Chondrocyte (in vitro differentiated cells): ENCODE measurements at places on chromosomes 5 and 9. TPM values are rescaled to one million over a fixed set of nuclear protein-coding genes. Genes with fewer than 3 reads are reported as not detected.

Gene IL7R
- 0.36 to 0.56 TPM (median 0.50 TPM) in 3 replicates for total RNA-seq

DNA sequence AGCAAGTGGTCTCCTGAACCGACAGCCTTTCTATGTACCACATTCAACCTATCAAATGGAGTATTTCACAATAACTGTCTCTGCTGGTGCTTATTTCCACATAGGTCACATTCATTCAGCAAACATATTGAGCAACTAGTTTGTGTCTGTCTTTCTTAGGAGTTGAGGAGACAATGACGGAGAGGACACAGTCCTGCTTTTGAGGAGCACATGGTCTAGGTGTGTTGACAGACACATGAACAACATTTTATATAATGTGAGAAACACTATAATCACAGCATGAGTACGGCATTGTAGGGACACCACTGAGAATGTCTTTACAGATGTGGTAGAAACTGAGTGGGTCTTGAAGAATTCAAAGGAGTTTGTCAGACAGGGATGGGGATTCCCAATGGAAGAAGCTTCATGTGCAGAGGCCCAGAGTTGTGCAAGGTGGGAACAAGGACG lies 28.5 kb downstream of the NFIL3 start:
- no peak for DNase-seq

Gene CER1
- not detected in 3 replicates for total RNA-seq

- DNase-seq = peak; percentile 4
Measured at GRCh38 chr9:123456011-123456410, 100.0 kb downstream of the CRB2 start.
